LHCN-M2 (cell line): ENCODE measurements at places on chromosomes 6 and 20. TPM values are rescaled to one million over a fixed set of nuclear protein-coding genes. Genes with fewer than 3 reads are reported as not detected.

- DNase-seq = no peak
These were observed 123.5 kb downstream of the TCP11 start for GRCh38 chr6:35017411-35018181.

DNA sequence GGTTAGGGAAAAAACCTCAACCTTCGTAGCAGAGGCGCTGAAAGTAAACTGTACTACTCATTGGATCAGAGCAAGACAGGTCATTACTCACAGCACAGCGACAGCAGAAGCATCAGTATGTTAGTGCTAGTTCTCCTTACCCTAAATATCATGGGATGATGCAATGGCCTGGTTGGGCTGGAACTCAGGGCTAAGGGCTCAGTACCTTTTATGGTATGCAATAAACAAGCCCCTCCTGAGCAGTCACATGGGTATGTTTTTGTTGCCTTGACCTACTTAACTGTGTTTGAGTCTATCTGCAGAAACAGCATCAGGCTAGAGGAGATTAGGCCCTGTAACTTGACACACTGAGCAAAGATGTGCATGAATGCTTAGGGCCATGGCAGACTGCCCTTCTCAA, 369.4 kb upstream of the IMPG1 start:
- DNase-seq = no peak

GRCh38 chr20:53580376-53581111, 13.1 kb downstream of the ZNF217 start:
- DNase-seq = peak; percentile 28

GRCh38 chr6:159970659-159971063, 1.8 kb downstream of the IGF2R start:
- DNase-seq = no peak

- peak; percentile 44 for DNase-seq
These were observed 129.7 kb upstream of the FAM184A start for GRCh38 chr6:119207971-119208725.

- peak; percentile 39 for DNase-seq
These were observed 20.6 kb downstream of the PPP1R16B start for GRCh38 chr20:38825901-38826625.

GRCh38 chr6:7561153-7561964, 19.9 kb downstream of the DSP start:
- DNase-seq = peak; percentile 14

- peak; percentile 69 for DNase-seq
These were observed 174.5 kb downstream of the SOX4 start for GRCh38 chr6:21767891-21768648.

DNA sequence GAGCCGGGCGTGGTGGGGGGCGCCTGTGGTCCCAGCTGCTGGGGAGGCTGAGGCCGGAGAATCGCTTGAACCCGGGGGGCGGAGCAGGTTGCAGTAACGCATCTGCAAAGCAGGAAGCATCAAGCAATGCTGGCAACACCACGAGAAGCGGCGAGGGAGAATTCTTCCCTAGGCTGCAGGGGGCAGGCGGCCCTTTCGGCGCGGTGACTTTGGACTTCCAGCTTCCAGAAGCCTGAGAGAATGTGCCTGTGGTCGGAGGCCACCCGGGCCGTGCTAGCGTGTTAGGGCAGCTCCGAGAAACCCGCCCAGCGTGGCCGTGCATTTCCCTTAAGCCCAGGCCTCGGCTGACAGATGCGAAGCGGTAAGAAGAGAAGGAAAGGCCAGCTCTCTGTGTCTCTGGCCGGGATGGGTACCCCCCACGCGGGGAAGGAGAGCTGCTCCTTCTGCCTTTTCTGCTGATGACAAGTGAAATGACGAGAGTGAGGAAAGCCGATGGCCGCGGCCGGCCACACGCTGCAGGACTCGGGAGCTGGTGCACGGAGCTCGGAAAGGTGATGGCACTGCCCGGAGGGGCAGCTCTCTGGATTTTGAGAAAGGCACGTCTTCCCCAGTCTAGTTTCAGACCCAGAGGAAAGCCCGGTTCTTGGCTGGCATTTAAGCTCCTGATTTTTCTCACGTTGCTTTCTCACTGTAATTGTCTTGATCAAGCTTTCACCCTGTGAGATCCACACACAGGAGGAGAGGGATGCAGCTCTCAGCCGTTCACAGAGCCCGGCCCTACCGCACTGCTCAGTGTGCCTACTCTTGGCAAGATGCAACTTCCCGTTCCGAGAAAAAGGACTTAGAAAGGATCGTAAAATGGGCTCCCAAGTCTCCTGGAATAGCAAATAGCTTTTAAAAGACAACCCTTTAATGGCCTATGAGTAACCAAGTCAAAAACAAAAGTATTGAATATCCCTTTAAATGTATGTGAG, 68.3 kb upstream of the EXOC2 start:
- DNase-seq = no peak

DNA sequence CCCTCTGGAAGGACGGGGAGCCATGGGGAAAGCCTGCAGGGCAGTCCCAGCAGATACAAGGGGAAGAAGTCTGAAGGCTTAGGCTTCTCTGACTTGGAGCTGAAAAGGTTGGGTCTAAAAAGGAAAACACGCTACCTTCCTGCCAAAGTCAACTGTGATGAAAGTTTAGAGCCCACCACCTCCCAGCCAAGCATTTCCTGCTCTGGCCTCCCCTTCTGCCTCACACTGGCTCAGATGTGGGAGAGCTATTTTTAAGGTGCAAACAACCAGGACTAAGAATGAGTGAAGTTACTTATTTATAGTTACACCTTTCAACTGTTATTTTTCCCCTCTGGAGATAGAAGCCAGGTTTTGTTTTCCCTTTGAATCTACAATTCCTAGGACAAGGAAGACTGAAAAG, 21.2 kb downstream of the NEDD9 start:
- no peak for DNase-seq

CLPSL1 gene
- not detected in 2 replicates for total RNA-seq

C20orf204 gene
- 0.17 and 0.19 TPM in 2 replicates for total RNA-seq

TRMT6 gene
- total RNA-seq = 38.9 and 40.7 TPM in 2 replicates

AVP gene
- total RNA-seq = not detected in 2 replicates

ANKRD66 gene
- not detected in 2 replicates for total RNA-seq

IP6K3 gene
- 62.6 and 88.2 TPM in 2 replicates for total RNA-seq

HTR1B gene
- 0.46 and 0.64 TPM in 2 replicates for total RNA-seq
